ENCODE measurements at places on chromosomes 16 and 17.
A peak's percentile ranks its signal among the peaks of the same experiment; 100 is the strongest.

- DNase-seq: no peak
Measured at GRCh38 chr16:45454-45853, 8.0 kb downstream of the POLR3K start.

GRCh38 chr16:73068541-73069401 lies 20.8 kb upstream of the ZFHX3 start:
- no peak for DNase-seq

DNA sequence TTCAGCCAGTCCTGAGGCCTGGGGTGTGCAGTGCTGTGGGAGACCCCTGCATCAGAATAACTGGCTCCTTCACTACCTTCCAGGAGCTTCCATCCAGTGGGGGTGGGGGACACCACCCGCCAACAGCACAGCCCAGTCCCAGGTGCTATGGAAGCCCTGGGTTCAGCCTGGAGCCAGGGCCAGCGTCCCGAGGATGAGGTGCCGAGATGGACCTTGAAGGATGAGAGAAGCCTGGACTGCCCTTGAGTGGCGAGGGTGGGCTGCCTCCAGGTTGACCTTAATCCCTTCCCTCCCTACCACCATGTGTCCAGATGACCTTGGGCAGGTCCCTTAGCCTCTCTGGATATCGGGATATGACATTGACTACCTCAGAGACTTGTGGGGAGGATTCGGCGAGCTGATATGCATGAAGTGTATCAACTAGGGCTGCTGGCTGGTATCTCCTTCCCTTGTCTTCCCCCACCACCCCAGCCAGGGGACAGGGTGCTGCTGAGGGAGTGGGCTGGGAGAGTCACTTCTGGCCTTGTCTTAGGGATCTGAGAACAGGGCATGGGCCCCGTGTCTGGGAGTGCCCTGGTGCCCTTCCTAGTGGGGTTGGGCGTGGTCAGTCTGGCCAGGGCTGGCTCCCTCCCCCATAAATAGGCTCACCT lies 14.2 kb upstream of the LASP1NB start:
- no peak for DNase-seq

GRCh38 chr17:78777881-78778280 lies 4.2 kb downstream of the CYTH1 start:
- DNase-seq: no peak

GRCh38 chr16:29028457-29029167 lies 43.8 kb downstream of the LAT start:
- no peak for DNase-seq

DNA sequence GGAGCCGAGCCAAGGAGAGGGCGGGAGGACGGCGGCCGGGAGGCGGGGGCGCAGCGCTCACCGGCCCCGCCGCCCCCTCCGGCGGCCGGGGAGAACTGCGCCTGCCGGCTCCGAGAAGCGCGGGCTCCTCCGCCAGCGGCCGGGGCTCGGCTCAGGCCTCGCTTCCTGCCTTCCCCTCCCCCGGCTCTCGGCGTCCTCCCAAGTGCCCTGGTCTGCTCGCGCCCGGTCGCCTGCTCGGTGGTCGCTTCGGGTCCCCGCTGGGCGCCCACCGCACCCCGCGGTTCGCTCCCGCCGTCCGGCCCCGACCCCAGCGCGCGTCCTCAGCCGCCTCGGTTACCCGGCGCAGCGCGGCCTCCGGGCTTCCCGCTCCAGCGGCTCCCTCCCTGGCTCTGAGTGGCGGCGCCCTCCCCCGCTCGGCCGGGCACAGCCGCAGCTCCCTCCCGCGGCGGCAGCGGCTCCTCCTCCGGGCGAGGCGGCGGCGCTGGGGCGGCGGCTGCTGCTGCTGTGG lies 313 bp downstream of the UBTF start:
- DNase-seq: peak; percentile 50

DNA sequence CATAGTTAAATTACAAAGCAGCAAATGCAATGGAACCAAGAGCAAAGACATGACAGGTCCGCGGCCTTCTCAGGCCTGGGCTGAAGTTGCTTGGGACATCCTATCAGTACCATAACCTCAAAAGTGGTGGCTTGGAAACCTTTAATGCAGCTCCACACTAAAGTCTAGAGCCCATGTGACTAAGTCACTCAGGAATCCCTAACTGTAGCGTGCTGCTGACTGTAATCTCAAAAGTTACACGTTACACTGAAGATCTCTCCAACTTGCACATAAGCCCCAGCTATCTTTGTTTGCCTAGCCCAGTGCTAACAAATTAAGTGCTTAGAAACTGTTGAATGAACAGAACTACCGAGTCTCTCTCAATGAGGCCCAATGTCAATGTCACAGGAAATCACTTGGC lies 27.8 kb downstream of the NUP88 start:
- no peak for DNase-seq

GRCh38 chr16:90081606-90081970 lies 4.5 kb upstream of the PRDM7 start:
- no peak for DNase-seq

DNA sequence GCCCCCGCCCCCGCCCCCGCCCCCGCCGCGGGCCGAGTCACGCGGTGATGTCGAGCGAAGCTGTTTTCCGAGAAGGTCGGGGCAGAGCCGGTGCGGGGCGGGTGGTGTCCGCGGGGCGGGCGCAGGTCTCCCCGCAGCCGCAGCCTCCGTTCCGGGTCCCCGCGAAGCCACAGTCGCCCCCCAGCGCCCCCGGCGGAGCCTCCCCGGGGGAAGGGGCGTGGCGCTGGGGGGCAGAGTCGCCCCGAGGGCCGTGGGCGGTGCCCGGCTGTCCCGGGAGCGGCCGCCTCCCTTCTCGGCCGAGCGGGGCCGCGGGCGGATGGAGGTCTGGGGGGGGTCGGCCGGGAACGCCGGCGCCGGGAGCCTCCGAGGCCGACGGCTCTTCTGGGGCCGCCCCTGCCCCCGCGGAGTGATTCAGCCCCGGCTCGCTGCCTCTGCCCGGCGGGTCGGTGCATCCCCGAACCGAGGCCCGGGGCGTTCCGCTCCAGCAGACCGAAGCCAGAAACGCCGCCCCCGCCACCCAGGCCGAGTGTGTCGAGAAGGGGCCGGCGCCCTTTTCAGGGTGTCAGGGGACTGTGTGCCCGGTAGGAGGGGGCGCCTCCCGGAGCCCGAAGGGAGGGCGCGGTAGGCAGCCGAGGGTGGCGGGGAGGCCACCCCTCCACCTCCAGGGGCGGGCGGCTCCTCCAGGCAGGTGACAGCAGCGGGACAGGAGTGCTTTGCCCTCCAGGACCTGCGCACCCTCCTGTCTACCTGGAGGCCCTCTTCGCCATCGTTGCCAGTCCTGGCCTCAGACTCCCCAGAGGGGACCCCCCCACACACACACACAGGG lies 1.7 kb downstream of the METRNL start:
- peak; percentile 53 for DNase-seq

Data from activated T-cell treated with anti-CD3 and anti-CD28 coated beads for 4 hours (primary cell).